ENCODE measurements at places on chromosomes 7 and 10. TPM values are rescaled to one million over a fixed set of nuclear protein-coding genes. Genes with fewer than 3 reads are reported as not detected.
A peak's percentile ranks its signal among the peaks of the same experiment; 100 is the strongest.

Gene SLIT1
- polyA plus RNA-seq = 5.5 TPM

Gene HACD1
- polyA plus RNA-seq = 24.6 TPM

Gene CNPY1
- not detected for polyA plus RNA-seq

Gene GFRA1
- 2.9 TPM for polyA plus RNA-seq

Gene PRPS1L1
- polyA plus RNA-seq = not detected

Gene GPR158
- 1.5 TPM for polyA plus RNA-seq

Gene CALCR
- polyA plus RNA-seq = not detected

Gene PLCE1
- 20.5 TPM for polyA plus RNA-seq

Gene GDF2
- polyA plus RNA-seq = 0.38 TPM

Gene WDR37
- polyA plus RNA-seq = 20.4 TPM

DNA sequence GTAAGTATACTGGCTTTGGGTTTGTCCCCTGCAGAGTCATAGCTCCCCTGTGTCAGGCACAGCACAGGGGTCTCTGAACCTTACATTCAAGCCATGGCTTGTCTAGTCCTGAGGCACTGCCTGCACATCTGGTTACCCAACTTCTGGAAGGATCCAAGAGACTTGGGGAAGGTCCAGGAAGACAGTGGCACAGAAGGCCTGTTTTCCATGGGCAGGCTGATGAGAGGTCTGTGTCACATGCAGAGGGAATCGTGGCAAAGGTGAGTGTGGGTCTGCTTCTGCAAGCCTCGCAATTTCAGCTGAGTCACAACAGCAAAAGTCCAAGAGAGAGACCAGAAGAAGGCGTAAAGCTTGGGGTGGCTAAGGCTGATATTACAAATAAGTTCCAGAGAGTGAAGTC is 28.4 kb upstream of the BMPR1A start:
- H3K27ac ChIP-seq = no peak overlapping the region
- DNase-seq = no peak
- H3K4me3 ChIP-seq = no peak overlapping the region

DNA sequence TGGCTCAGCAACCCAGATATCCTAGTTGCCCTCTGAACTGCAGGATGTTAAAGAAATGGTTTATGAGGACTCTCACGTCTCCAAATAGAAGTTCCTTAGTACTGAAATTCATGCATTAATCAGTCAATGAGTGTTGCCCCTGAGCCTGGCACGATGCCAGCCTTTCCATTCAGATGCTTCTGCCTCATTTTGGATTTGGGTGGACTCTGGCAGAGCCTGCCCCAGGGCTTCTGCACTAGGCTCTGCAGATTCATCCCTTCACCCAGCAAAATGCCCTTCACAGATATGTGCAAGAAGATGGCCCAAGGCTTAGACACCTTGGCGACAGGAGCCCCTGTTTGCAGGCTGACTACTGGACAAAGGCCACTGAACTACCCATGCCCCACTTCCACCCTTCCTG is 747.8 kb downstream of the GRID1 start:
- H3K4me3 ChIP-seq = no peak overlapping the region
- H3K4me1 ChIP-seq = no peaks in the 10 kb centered on the region
- H3K27ac ChIP-seq = no peak overlapping the region
- H3K36me3 ChIP-seq = no peaks in the 10 kb centered on the region
- H3K27me3 ChIP-seq = no peaks in the 10 kb centered on the region

DNA sequence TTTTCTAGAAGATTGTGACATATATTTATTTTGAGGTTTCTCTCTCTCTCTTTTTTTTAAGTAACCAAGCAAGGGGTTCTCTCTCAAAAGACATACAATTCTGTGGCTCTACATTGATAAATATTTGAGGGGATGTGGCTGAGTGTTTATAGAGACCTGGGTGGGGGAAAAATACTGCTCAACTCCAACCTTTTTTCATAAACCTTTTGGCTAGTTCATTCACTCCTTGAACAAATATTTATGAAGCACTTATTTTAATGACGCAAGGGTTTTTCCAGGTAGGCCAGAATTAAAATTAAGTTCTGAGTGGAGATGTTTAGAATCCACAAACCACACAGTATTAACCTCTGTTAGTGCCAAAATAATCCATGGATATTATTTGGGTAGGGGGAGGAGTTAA is 100.2 kb downstream of the PTPRE start:
- H3K27ac ChIP-seq = peak overlapping the region; percentile 64
- H3K4me3 ChIP-seq = no peak overlapping the region
- no peaks in the 10 kb centered on the region for H3K36me3 ChIP-seq
- H3K4me1 ChIP-seq = peaks cover 31% of the 10 kb centered on the region
- DNase-seq = no peak
- H3K27me3 ChIP-seq = no peaks in the 10 kb centered on the region

GRCh38 chr7:78052112-78052511 is 253.5 kb downstream of the PHTF2 start:
- no peak overlapping the region for H3K4me3 ChIP-seq
- no peaks in the 10 kb centered on the region for H3K4me1 ChIP-seq
- peak; percentile 18 for DNase-seq
- H3K27me3 ChIP-seq = no peaks in the 10 kb centered on the region
- H3K27ac ChIP-seq = no peak overlapping the region
- H3K36me3 ChIP-seq = no peaks in the 10 kb centered on the region

DNA sequence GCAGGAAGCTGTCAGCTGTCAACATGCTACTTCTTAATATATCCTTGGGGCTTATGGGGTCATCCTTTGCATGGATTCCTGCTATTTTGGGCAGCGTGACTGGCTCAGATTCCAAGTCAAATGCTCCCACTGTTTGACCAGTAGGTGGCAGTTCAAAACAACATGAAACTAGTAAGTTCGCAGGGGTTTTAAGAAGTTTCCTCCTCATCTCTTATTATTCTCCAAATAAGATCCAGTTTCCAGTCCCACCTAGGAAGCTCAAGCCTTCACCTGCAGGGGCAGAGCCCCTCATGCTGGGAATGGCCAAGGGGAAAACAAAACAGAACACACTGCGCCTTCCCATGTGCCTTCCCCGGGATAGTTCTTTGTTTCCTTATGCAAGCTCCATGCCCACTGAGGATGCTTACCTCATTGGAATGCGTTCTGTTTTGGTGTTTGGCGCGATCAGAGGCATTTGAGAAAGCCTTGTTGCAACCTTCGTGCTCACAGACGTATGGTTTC is 259.8 kb downstream of the GLI3 start:
- no peak overlapping the region for H3K4me3 ChIP-seq
- DNase-seq = no peak
- H3K36me3 ChIP-seq = no peaks in the 10 kb centered on the region
- H3K27ac ChIP-seq = no peak overlapping the region
- no peaks in the 10 kb centered on the region for H3K27me3 ChIP-seq
- peaks cover 4% of the 10 kb centered on the region for H3K4me1 ChIP-seq

- no peak overlapping the region for H3K27ac ChIP-seq
- peaks cover 10% of the 10 kb centered on the region for H3K4me1 ChIP-seq
- H3K4me3 ChIP-seq = no peak overlapping the region
- DNase-seq = no peak
- H3K36me3 ChIP-seq = no peaks in the 10 kb centered on the region
- H3K27me3 ChIP-seq = no peaks in the 10 kb centered on the region
Measured at GRCh38 chr10:44307691-44308090, 77.2 kb downstream of the CXCL12 start.

- no peak for DNase-seq
- H3K36me3 ChIP-seq = no peaks in the 10 kb centered on the region
- H3K4me3 ChIP-seq = no peak overlapping the region
- H3K4me1 ChIP-seq = peaks cover 11% of the 10 kb centered on the region
- peak overlapping the region; percentile 66 for H3K27ac ChIP-seq
Measured at GRCh38 chr7:107907790-107908189, 16.8 kb downstream of the DLD start.

DNA sequence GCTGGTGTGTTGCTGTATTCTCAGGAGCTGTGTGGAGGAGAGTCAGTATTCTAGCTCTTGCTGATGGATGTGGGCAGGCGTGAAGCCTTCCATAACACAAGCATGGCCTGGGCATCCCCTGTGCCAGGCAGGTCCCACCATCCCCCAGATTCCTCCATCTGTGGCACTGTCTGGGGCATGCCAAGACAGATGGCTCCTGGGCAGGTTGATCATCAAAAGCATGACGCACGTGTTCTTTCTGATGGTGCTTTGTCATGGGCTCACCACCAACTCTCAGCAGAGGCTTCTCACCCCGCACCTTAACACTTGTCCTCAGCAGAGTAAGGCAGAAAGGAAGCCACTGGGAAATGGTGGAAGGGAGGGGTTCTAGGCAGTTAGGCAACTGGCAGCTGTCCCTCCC is 364.3 kb downstream of the PLXNA4 start:
- H3K27ac ChIP-seq = no peak overlapping the region
- H3K27me3 ChIP-seq = no peaks in the 10 kb centered on the region
- DNase-seq = no peak
- no peak overlapping the region for H3K4me3 ChIP-seq
- no peaks in the 10 kb centered on the region for H3K4me1 ChIP-seq

- no peaks in the 10 kb centered on the region for H3K36me3 ChIP-seq
- peaks cover 31% of the 10 kb centered on the region for H3K4me1 ChIP-seq
- no peak overlapping the region for H3K4me3 ChIP-seq
- DNase-seq = no peak
- no peaks in the 10 kb centered on the region for H3K27me3 ChIP-seq
Measured at GRCh38 chr7:76301000-76301399, 1.5 kb upstream of the HSPB1 start.

GRCh38 chr7:70356085-70356786 is 758.0 kb downstream of the AUTS2 start:
- no peaks in the 10 kb centered on the region for H3K27me3 ChIP-seq
- H3K4me1 ChIP-seq = no peaks in the 10 kb centered on the region
- H3K27ac ChIP-seq = no peak overlapping the region
- no peaks in the 10 kb centered on the region for H3K36me3 ChIP-seq
- H3K4me3 ChIP-seq = no peak overlapping the region

DNA sequence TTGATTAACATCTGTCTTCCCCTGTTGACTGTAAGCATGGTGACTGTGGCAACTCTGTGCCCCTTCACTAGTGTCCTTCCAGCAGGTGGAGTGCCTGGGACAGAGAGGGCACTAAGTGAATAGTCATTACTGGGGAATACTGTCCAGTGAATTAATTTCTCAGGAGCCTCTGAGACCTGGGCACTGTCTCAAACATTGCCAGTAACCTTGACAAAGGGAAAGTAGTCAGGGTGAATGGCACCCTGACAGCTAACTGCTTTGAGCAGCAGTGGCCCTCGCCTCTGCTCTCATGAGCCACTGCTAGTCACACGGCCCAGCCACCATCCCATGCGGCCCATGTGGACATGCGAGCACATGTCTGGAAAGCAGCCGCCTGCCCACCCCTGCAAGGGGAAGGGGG is 13.1 kb upstream of the GRB10 start:
- peaks cover 4% of the 10 kb centered on the region for H3K4me1 ChIP-seq
- H3K27ac ChIP-seq = no peak overlapping the region
- DNase-seq = peak; percentile 68

- H3K36me3 ChIP-seq = no peaks in the 10 kb centered on the region
- peak overlapping the region; percentile 90 for H3K27ac ChIP-seq
- H3K27me3 ChIP-seq = no peaks in the 10 kb centered on the region
- no peak overlapping the region for H3K4me3 ChIP-seq
- DNase-seq = no peak
Measured at GRCh38 chr7:55534262-55534915, 37.9 kb downstream of the VOPP1 start.

Measured in left lung (tissue), 14 donors.